CD4-positive, alpha-beta T cell treated with Interferon alpha-2 for 1 hour (primary cell): ENCODE measurements at places on chromosomes 13 and 19.

- DNase-seq = peak; percentile 90
These were observed 15.7 kb downstream of the GARRE1 start for GRCh38 chr19:34269968-34270621.

GRCh38 chr13:27001705-27002104 is 169.9 kb downstream of the USP12 start:
- DNase-seq = no peak

DNA sequence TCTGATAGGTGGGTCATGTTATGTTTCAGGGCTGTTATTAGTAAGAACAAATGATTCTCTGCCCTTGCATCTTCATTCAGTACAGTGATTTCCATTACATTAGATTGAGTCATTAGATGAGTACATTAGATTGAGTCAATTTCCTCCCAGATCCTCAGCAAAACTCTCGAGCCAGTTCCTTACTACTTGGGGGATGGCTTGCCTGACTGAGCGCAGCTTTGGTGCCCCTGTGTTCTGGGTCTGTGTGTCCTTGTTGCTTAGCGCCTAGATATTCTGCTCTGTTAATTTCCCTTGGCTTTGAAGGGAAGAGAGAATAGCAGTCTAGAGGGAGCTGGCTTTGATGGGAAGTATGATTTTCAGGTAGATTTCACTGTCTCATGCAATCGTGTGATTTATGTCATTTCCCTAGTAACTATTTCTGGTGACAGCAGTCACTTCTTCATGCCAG is 19.1 kb upstream of the SCEL start:
- no peak for DNase-seq

DNA sequence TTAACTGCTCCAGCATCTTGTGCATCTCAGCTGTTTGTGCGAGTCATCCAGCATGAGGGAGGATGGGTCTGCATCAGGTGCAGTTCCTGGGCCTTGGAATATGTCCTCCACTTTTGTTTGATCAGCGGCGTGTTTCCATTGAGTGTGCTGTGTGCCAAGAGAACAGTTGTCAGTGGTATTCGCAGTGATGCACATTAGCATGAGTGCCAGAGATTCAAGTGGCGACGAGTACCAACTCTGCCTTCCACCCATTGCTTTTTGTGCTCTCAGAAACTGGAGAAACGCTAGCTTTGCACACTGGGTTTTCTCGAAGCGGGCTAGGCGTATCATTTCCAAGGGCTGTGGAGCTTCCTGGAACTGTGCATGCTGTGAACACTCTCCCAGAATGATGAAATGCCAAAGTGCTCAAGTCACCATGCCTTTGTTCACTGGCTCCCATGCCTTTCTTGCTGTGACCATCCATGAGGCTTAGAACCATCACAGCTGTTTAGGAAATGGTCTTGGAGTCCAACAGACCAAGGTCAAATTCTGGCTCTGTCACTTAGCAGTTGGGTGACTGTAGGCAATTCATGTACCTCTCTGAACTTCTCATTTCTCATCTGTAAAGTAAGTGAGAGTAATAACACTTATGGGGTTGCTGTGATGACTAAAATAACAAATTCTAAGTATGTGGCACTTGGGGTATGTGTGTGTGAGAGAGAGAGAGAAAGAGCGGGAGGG is 18.4 kb downstream of the LRCH1 start:
- DNase-seq = no peak

- DNase-seq = no peak
These were observed 12.0 kb downstream of the B3GNT3 start for GRCh38 chr19:17806945-17807344.

DNA sequence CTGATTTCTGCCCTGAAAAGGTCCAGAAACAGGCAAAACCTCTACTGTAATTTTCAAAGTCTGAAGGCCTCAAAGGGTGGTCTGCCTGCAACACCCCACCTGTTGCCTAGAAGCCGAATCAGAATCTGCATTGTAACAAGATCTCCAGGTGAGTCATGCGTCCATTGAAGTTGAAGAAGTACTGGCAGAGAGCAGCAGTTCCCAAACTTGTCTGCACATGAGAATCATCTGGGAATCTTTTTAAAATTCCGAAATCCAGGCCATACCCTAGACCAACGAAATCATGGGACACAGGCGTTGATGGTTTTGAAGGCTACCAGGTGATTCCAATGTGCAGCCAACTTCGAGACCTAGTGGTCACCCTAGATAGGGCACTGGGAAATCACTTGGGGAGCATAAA is 16.0 kb upstream of the CLN5 start:
- no peak for DNase-seq

DNA sequence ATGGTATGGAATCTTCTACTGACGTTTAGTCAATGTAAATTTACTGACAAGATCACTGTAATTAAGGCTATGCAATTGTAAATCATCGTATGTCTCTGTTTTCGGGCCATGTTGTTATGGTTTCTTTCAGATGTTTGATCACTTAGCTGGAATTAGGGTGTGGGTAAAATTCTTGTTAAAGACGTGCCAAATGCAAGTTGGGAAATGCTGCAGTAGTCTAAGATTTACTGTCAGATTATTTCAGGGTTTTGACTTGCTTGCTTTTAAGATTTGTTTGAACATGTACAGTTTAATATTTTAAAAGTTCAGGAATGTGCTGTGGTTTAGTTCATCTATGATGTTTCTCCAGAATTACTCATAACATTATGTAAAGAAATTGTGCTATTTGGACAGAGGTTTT is 10.8 kb downstream of the NDFIP2 start:
- no peak for DNase-seq

DNA sequence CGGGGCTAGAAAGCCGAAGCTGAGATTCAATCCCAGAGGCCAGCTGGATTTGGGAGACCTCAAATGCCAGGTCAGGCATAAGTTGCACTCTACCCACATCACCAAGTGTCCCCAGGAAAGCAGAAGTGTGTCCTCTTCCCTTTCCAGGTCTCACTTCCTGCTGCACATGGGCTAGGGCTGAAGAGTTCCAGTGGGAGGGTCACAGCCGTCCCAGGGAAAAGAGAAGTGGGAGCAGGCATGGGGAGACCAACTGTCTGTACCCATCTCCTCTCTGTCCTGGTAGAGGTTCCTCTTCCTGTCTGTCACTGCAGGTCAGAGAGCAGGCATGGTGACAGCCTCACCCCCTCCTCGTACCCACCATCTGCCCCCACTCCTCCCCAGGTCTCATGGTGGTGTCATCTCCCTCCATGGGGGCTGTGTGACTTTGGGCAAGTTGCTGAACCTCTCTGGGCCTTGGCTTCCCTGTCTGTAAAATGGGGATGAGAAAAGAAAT is 14.8 kb downstream of the AXL start:
- peak; percentile 32 for DNase-seq

DNA sequence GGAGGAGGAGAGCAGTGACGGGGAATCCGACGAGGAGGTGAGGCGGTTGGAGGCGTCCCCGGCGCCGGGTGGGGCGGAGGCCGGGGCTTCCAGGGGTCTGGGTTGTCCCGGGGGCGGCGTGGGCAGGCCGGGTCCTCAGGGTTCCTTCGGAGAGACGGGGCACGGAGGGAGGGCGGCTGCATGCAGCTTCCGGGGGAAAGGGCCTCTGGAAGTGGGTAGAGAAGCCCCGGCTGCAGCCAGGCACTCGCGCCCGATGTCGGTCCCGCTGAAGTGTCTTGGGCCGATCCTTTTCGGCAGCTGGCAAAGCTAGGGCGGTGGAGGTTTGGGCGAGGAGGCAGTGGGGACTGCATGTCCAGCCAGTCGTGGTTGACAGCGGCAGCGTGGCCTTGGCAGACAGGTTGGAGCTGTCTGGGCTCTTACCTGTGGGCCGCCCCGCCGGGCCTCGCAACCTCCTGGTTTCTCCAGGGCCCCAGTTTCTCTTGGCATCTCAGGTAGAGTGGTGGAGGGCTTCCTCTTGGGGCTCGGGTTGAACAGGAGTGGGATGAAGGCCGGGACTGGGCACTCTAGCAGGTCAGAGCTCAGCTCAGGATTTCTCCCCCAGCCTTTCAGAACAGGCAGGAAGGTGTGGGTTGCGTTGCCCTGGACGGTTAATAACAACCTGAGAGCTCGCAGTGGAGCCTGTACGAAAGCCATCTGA is 690 bp downstream of the KMT2B start:
- DNase-seq = no peak
